ENCODE measurements at places on chromosomes 12 and 14.

- no peak for DNase-seq
These were observed 732 bp downstream of the SLC25A29 start for GRCh38 chr14:100305324-100306100.

DNA sequence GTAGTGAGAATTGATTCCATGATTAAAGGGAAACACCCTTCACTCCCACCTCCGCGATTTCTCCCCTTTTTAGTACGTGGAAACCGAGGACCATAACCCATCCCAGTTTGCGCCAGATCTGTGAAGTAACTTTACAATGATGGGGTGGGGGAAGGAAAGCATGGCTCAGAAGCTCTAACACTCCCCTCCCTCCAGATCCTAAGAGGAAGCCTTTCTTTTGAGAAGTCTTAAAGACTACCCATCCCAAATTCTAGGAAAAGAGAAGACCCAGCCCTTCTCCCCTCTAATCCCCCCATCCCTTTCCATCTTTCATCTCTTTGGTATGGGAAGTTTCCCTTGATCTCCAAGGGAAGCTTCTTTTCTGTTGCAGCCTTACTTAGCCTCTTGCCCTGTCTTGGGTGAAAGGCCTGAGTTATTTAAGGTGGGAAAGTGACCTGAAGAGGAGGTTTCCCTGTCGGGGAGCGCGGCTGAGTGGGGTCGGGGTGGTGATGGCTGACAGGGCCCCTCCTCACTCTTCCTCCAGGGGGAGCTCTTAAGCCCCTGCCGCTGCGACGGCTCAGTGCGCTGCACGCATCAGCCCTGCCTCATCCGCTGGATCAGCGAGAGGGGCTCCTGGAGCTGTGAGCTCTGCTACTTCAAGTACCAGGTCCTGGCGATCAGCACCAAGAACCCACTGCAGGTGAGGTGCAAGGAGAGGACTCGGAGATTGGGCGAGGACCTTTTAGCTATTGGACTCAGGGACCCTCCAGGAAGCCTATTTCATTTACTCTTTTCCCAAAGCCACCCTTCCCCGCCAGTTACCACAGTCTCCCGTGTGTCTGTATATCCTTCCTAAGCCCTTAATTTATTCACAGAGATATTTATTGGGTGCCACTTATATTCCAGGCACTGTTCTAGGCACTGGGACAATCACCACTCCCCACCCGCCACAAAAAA lies 1.8 kb downstream of the MARCHF9 start:
- DNase-seq = no peak

DNA sequence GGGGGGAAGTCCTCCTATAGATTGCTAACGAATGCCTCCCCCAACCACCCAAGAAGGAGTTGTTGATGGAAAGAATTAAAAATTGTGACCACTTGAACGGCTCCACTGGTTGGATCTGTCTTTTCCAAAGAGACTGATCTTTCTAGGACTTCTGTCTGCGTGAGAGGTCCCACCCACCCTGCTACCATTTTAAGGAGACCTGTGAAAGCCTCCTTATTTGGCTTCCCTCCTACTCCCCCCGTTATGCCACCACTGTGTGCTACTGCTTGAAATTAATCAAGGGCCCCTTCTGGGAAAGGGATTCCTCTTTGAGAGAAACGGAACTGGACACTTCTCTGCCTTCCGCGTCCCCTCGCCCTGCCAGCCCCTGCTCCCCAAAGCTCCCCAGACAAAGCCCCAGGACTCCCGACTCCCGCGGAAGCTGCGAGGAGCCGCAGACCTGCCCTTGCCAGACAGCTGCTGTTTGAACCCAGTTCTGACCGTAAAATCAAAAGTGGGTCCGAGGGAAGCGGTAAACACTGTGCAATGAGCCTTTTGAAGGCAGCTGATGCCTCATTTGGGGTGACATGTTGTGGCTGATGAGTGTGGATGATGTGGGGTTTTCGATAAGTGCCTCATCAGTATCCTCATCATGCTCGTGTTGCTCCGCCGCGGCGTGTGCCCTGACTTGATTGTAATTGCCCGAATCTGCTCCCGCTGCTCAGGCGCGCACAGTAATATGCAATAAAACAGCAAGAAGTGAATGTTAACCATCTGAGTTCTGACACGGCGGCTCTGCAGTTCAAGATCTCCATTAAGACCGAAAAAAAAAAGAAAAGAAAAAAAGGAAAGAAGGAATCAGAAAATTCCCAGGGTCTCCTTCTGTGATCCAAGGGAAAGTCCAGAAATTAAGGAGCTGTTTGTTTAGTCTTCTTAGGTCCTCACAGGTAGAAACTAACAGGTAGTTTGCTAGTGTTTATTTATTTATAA lies 48.2 kb downstream of the MBIP start:
- no peak for DNase-seq

DNA sequence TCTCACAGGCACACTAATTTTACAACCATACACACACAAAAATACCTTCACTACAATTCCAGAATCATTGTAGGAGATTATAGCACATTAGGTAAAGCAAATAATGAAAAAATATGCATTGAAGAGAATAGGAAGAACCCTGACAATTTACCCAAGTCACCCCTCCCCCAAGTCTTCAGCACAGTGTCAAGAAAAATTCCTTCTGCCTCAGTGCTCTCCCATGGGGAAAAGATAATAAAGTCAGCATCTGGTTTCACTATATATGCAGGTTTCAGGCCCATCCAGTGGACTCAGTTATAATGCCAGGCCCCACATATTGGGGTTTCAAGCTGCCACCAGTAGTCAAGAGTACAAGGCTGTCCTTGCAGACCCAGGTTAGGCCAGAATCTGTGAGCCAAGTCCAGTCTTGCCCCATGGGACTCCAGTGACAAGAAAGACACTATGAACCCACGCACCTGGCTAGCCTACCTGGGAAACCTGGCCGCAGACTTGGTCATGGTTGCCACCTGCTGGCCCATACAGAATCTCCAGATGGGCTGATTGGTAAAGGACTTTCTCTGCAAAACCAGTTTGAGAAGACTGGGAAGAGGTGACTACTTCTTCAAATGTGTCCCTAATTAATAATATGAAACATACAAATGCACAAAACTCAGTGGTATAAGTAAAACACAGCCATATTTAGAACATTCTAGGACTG lies 398.6 kb upstream of the FLRT2 start:
- DNase-seq = no peak

GRCh38 chr12:65022421-65022820 lies 98.7 kb downstream of the WIF1 start:
- no peak for DNase-seq

- no peak for DNase-seq
These were observed 70.5 kb upstream of the DAAM1 start for GRCh38 chr14:59117754-59118528.

- no peak for DNase-seq
These were observed 94.2 kb downstream of the SINHCAF start for GRCh38 chr12:31231611-31232360.

DNA sequence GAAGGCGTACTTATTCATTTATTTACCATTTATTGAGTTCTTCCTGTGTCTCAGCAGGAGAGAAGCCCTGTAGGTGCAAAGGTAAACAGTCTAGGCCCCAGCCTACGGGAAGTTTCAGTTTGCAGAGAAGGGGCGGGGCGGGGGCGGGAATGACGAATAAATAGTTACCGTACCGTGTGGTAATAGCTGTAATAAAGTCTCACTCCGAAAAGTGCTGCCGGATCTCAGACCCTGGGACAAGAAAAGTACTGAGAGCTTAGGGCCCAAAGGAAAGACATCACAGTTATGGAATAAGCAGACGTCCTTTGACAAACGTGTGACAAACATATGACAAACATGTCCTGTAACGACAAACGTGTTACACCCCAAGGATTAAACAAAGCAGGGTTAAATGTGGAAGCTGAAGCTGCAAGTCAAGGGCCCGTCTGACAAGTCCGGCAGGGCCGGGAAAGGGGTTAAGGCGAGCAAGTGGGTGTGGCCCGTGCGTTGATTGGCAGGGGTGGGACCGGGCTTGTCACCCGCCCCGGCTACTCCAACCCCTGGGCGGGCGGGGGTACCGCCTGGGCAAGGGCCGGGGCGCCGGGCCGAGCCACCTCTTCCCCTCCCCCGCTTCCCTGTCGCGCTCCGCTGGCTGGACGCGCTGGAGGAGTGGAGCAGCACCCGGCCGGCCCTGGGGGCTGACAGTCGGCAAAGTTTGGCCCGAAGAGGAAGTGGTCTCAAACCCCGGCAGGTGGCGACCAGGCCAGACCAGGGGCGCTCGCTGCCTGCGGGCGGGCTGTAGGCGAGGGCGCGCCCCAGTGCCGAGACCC lies at the start of gene LRP10:
Gene LRP10, plus strand, starts transcription at position 517 of the 809 bp plus-strand sequence. CDS start 564 bp downstream, outside the sequence.
- DNase-seq = no peak

- no peak for DNase-seq
These were observed 98.1 kb downstream of the DDHD1 start for GRCh38 chr14:53055003-53055402.

GRCh38 chr12:131040491-131040890 lies 86.8 kb downstream of the ADGRD1 start:
- DNase-seq = no peak

Data from kidney epithelial cell (primary cell).